Kidney tubule cell (primary cell): ENCODE measurements at places on chromosomes 5 and 9.

GRCh38 chr5:95712347-95712958 is 18.7 kb upstream of the RHOBTB3 start:
- peak; percentile 99 for DNase-seq

GRCh38 chr9:109903515-109904138 is 123.6 kb downstream of the PALM2AKAP2 start:
- peak; percentile 78 for DNase-seq

- no peak for DNase-seq
Observed at GRCh38 chr9:129582855-129583254, 38.0 kb downstream of the C9orf50 start.

- DNase-seq, result no peak
Observed at GRCh38 chr5:179764056-179764455, 29.7 kb upstream of the LTC4S start.

GRCh38 chr5:143923634-143924266 is 111.8 kb downstream of the HMHB1 start:
- DNase-seq, result peak; percentile 63

GRCh38 chr5:122151640-122152039 is 22.3 kb downstream of the ZNF474 start:
- DNase-seq, result peak; percentile 83

DNA sequence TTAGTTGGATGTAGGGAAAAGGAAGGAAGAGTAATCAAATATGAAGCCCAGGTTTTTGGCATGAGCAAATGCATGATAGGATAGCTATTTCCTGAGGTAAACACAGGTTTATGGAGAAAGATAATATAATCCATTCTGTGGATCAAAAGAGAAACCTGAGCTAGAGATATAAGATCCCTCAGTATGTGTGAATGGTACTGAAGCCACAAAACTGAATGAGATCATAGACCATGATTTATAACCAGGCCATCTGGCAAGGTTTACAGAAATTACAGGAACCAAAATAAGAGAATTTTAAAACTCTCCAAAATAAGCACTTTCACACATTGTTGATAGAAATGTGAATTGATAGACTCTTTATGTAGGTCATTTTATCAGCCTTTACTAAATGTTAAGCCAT is 28.7 kb upstream of the ECM2 start:
- DNase-seq, result no peak

- no peak for DNase-seq
Observed at GRCh38 chr9:20837166-20837565, 153.1 kb downstream of the FOCAD start.

DNA sequence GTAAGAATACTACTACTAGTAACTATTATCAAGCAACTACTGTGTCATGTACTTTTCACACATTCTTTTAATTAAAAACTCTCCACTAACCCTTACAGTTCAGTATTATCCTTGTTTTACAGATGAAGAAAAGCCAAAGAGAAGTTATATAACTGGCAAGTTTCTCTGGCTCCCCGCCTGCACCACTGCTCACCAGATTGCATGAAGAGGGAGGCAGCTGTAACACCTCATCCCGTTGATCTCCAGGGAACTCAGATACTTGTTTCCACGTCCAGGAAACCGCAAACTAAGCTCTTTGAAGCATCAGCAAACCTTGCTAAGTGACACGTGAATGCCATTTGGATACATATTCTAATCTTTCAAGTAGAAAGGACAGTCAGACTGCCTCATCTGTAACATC is 70.3 kb downstream of the RIGI start:
- no peak for DNase-seq

- DNase-seq, result no peak
Observed at GRCh38 chr9:97961361-97961760, 21.8 kb upstream of the ANP32B start.

GRCh38 chr9:115369322-115369957 is 251.5 kb upstream of the TNC start:
- no peak for DNase-seq

GRCh38 chr5:114369680-114370417 is 8.0 kb downstream of the KCNN2 start:
- no peak for DNase-seq

DNA sequence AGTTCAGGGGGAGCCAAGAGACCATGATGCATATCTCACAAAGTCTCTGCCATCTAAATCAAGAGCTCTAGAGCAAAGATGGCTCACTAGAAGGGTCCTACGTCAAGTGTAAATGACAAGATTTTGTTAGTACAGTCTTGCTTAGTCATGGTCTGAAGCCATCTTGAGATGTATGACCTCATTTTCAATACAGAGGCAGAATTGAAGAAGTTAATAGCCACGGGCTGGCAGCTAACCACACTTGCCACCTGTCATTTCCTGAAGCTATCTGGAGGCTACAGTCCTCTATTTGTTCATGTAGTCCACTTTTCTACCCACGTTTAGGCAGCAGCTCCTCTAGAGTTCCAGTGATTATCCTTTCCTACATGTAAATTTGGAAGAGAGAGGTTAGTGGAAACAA is 231.7 kb upstream of the CDH12 start:
- no peak for DNase-seq

DNA sequence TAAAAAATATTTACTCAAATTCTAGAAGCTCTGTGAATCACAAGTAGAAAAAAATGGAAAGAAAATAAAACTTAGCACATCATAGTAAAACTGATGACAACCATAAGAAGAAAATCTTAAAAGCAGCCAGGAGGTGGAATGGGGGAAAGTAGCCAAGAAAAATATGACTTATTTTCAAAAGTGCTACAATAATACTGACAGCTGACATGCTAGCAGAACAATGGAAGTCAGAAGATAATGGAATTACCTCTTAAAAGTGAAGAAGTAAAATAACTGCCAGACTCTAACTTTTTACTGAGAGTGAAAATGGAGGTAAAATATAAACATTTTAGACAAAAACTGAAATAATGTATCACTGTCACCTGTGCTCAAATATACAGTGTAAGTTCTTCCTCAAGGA is 532.2 kb upstream of the SGCD start:
- DNase-seq, result no peak

DNA sequence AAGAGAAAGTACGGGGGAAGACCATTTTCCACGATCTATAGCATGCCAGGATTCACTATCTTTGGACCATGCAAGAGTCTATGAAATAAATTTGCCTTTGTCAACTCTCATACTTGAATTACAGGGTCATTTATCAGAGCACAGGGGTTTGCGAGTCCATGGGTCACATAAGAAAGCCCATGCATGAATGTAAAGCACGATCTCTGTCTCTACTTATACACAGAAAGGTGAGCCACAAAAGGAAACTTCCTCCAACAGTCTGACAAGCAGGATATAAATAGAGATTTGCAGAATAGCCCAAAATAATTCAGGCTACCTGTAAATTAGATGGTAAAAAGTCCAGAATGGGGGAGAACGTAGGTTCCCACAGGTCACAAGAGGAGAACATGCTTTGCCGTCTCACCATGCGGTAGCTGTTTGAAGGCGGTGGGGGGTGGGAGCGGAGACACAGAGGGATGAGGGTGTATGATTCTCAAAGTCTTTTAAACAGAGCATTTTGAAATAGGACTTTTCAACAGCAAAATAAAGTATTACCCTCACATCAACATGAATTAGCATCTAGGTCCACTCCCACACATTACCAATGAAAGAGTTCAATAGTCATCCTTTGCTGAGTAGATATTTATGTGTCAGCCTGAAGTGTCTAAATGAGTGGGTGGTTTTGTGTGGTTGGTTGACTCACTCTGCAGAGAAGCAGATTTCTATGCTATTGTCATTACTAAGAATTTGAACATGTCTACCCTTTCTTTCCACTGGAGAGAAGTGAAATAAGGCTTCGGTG is 279.7 kb downstream of the EBF1 start:
- DNase-seq, result peak; percentile 54

DNA sequence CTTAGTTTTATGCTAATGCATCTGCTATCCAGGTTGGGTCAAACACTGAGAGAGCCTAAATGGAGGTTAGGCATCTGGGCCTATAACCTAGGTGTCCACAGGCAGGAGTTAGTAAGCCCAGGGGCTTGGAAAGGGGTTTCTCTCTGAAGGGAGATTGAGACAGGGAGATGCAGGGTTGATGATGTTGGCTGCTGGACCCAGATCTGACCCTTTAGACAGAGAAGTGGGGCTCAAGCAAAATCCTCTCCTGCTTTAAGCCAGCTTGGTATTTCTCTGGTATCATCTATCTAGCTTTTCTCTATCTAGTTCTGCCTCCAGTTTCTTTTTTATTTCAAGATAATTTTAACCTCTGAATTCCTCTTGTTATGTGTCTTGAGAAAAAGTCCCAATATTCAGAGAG is 18.3 kb upstream of the ANKRD55 start:
- DNase-seq, result no peak

GRCh38 chr5:174464504-174465165 is 259.7 kb upstream of the MSX2 start:
- no peak for DNase-seq

- peak; percentile 67 for DNase-seq
Observed at GRCh38 chr5:52579391-52579790, 208.3 kb upstream of the ITGA1 start.

DNA sequence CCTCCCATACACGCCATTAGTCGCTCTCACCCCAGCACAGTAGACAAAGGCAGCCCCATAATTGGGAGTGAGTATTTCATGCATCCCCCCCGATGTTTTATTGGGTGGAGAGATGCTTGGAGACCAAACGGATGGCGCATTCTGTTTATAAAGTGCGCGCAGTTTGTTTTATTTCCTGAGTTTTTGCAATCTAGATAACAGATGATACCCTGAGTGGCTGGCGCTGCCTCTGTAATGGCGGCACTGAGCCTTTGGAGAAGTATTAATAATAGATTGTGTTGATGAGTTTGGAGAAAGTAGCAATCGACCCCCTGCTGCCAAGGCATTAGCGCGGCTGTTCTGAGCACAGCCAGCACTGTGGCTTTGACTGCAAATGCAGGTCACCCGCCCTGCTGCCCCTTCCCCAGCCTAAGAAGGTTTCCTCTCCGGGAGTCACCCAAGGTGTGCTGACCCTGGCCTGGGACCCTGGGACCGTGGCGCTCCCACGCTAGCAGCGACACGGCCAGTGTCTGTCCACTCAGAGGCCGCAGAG is 74.3 kb downstream of the LMX1B start:
- no peak for DNase-seq

DNA sequence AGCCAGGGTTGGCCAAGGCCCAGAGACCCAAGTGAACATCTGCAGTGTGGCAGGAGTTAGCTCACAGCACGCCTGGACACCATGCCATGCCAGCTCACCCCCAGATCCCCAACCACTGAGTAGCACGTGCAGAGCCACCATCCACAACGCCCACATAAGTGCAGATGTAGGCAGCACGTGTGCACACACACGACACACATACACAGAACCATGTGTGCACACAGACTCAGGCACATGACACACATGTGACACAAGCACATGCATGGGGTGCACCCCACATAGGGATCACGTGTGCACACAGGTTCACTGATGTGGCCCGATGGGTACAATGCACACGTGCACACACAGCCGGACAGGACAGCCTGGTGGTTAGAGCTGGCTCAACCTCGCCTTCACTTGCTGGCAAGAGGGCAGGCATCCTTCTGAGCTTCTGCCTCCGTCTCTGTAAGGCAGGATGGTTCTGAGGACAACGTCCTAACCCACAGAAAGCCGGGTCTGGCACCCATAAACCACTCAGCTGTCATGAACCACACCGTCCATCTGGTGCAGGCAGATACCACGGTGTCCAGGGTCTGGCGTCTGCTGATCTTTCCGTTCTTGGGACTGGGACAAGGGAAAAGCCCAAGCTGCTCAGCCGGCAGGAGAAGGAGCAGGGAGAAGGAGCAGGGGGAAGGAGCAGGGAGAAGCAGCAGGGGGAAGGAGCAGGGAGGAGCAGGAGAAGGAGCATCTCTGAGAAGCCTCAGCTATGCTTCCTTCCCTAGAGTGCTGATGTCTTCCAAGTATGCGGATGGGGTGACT is 12.0 kb downstream of the LRRC26 start:
- no peak for DNase-seq

DNA sequence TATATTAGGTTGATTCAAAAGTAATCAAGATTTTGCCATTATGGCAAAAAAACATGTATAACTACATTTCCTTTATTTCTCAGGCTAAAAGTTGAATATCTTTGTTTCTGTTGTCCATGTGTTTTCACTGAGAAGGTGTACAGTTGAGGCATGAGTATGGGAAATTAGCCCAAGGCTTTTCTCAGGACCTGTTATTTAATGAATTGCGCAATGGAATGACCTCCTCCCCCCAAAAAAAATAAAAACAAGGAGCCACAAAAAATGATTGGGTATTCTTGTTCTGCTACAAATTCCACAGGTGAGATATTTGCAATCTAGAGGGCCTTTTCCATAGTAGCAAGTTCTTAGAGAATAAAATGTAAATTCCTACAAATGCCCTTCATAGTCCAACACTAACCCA is 186.8 kb downstream of the TRPM3 start:
- DNase-seq, result no peak

DNA sequence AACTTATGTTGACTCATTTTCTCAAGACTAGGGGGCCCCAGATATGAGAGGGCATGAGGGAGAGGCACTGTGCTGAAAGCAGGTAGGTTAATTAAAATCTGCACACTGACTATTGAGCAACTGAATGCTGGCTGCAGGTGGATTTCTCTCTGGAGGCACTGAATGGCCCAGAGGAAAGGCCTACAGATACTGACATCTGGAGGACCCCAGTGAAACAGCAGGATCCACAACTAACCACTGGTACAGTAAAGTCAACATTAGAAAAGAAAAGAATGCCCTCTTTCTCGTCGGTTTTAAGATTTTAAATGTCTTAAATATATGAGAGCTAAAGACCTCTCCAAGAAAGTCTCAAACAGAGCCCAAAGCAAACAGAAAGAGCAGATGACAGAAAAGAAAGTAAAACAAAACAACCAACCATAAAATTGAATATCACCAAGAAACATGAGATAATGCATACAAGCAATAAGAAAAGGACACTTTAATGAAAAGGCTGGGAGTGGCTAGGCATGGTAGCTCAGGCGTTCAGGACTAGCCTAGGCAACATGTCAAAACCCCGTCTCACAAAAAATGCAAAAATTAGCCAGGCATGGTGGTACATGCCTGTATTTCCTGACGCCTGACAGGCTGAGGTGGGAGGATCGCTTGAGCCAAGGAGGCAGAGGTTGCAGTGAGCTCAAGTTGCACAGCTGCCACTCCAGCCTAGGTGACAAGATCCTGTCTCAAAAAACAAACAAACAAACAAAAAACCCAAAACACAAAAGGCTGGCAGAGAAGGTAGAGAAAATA is 43.3 kb downstream of the PUM3 start:
- DNase-seq, result peak; percentile 17
